ENCODE measurements at places on chromosomes 1 and 21. TPM values are rescaled to one million over a fixed set of nuclear protein-coding genes. Genes with fewer than 3 reads are reported as not detected.

- peak overlapping the region; percentile 60 for H3K27ac ChIP-seq
- peak overlapping the region; percentile 13 for H3K4me3 ChIP-seq
- H3K4me1 ChIP-seq: peaks cover 75% of the 10 kb centered on the region
- no peak for DNase-seq
These were observed 3.1 kb downstream of the COQ8A start for GRCh38 chr1:226943156-226943555.

Gene DNASE2B
- not detected for total RNA-seq

DNA sequence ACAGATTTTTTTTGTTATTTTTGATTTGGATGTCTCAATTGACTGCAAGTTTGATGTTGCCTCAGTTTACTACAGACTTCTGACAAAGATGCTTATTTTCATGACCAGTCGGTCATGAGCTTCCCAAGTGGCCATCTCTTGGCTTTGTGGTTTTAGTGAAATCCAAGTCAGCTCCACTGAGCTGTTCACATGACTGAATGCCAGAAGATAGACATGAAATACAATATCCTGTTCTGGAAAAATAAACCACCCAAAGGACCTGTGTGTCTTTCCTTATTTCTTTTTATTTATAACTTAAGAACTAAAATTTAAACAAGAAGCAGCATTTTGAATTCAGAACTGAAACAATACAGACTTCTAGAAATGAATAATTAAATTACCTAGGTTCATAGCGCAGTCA is 89.3 kb downstream of the HMCN1 start:
- H3K36me3 ChIP-seq: no peaks in the 10 kb centered on the region
- H3K4me3 ChIP-seq: no peak overlapping the region
- H3K4me1 ChIP-seq: peaks cover 20% of the 10 kb centered on the region
- H3K27me3 ChIP-seq: no peaks in the 10 kb centered on the region
- H3K27ac ChIP-seq: no peak overlapping the region

Gene RAB3B
- total RNA-seq: 0.42 TPM

GRCh38 chr21:43734131-43734927 is 15.4 kb downstream of the PDXK start:
- H3K27ac ChIP-seq: peak overlapping the region; percentile 57
- DNase-seq: no peak
- no peaks in the 10 kb centered on the region for H3K27me3 ChIP-seq
- H3K36me3 ChIP-seq: no peaks in the 10 kb centered on the region
- no peak overlapping the region for H3K4me3 ChIP-seq

GRCh38 chr1:208335371-208336136 is 91.4 kb upstream of the PLXNA2 start:
- H3K27me3 ChIP-seq: no peaks in the 10 kb centered on the region
- peaks cover 6% of the 10 kb centered on the region for H3K4me1 ChIP-seq
- no peak overlapping the region for H3K4me3 ChIP-seq
- no peaks in the 10 kb centered on the region for H3K36me3 ChIP-seq
- no peak overlapping the region for H3K27ac ChIP-seq

- H3K4me1 ChIP-seq: peaks cover 17% of the 10 kb centered on the region
- H3K36me3 ChIP-seq: no peaks in the 10 kb centered on the region
- H3K27ac ChIP-seq: no peak overlapping the region
- no peak for DNase-seq
These were observed 5.3 kb downstream of the DMBX1 start for GRCh38 chr1:46494910-46495309.

Gene TSACC
- not detected for total RNA-seq

Gene ITGB2
- total RNA-seq: 53.9 TPM

DNA sequence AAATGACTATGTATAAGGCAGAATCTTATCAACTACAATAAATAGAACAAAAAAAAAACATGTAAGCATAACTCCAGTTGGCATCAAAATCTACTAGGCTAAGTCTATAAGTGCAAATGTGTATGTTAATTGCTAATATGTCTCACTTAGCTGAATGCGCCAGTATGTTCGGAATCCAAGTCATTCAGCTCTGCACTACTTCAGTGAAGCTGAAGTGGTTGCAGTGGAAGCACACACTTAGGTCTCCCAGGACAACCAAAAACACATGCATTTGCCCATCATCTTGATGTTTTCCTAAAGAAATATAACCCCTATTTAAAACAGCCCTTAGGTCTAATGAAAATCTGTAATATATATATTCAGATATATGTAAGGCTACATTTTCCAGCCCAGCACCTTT is 41.0 kb upstream of the RGS2 start:
- H3K36me3 ChIP-seq: no peaks in the 10 kb centered on the region
- no peak for DNase-seq
- peaks cover 3% of the 10 kb centered on the region for H3K4me1 ChIP-seq
- H3K27me3 ChIP-seq: no peaks in the 10 kb centered on the region

Gene RXFP4
- total RNA-seq: not detected

DNA sequence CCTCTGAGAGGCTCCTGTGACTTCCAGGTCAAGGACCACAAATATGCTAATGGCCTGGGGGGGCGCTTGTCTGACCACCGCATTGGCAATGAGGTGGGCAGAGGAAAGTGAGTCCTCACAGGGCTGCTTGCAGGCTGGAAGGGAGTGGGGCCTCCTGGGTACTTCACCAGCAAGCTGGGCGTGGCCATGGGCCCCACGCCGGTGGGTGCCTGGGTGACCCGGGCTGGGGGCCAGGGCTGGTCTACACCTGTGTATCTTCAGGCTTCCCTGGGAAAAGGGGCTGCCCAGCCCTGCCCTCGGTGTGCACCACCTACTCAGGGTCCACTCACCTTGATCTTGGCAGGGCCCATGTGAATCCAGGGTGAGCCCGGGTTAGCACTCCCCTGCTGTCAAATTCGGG is 167.4 kb downstream of the PRDM16 start:
- no peak overlapping the region for H3K27ac ChIP-seq
- H3K27me3 ChIP-seq: peaks cover 13% of the 10 kb centered on the region
- no peak for DNase-seq

DNA sequence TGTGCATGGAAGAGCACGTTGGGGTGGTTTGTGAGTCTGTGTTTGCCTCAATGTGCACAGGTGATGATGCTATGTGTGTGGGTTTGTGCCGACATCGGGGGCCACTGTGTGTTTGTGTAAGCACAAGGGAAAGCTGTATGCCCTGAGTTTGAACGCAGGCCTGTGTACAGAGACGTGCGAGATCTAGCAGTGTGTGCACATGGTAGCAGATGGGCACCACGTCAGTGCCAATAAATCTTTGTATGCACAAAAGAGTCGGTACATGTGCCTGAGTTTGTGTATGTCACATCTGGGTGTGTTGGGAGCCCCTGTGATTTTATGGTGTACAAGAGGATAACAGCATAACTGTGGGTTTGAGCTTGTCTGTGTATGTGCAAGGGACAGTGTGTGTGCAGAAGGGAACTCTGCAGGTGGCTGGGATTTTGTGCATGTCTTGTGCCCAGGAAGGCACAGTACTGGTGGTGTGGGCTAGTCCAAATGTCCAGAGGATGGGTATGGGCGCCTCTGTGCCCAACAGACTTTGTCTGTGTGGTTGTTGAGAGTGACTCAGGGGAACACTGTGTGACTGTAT is 32.0 kb upstream of the WASF2 start:
- H3K27me3 ChIP-seq: no peaks in the 10 kb centered on the region
- peaks cover 93% of the 10 kb centered on the region for H3K4me1 ChIP-seq
- DNase-seq: no peak
- peak overlapping the region; percentile 22 for H3K4me3 ChIP-seq
- H3K27ac ChIP-seq: peak overlapping the region; percentile 92

DNA sequence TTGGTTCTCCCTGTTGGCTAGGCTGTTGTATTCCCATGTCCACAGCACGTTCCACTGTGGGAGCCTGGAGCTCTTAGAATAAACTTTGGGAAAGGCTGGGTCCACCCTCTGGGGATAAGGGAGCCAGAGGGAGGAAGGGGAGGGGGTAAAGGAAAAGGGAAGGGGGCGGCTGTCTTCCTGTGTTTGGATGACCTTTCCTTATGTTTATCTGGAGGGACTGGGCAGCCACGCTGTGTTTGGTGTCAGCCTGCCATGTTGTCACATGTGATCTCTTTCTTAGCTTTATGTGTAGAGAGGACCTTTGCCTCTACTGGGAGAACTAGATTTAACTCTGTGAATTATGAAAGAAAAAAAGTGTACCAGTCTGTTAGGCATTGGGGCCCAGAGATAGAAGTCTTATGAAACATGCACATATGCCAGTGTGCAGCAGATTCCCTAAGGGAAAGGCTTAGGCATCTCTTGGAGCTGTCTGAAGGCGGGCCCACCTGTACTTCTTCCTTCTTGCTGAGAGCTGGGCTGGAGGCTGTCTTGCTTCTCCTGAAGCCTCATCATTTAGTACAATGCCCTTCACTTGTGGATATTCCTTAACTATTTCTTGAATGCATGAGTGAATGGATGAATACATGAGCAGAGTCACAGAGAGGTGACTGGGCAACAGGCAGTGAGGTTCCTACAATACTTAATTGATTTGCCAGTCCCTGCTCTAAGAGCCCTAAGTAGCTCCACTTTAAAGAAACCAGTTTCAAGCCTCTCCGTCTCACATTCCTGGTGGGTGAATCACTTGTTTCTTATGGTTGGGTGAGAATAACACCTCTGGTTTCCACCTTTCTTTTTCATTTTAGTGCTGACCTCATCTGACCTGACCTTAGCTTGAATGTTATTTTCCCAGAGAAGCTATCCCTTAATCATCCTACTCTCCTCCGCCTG is 62.5 kb upstream of the ARHGAP29 start:
- H3K27me3 ChIP-seq: no peaks in the 10 kb centered on the region
- peaks cover 44% of the 10 kb centered on the region for H3K4me1 ChIP-seq
- peak; percentile 80 for DNase-seq

- H3K27ac ChIP-seq: no peak overlapping the region
- H3K27me3 ChIP-seq: no peaks in the 10 kb centered on the region
These were observed 583.8 kb downstream of the NPHP4 start for GRCh38 chr1:5408401-5408800.

DNA sequence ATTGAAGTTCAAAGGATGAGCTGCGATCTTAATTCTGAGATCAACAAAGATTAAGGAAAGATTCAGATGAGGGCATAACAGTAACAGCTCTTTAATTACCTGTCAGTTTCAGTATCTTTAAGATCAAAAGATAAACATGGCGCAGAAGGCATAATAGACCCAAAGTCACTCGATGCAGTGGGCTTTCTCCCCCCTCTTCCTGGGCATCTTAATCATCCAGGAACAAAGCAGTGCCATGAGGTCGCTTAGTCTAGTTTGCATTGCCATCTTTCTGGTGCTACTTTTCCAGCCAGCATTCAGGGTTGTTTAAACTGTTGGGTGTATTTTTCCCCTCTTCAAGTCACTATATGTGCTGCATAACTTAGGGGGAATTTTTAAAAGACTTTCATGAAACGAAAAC is 72.3 kb downstream of the HUNK start:
- DNase-seq: no peak
- no peak overlapping the region for H3K4me3 ChIP-seq
- H3K4me1 ChIP-seq: no peaks in the 10 kb centered on the region

DNA sequence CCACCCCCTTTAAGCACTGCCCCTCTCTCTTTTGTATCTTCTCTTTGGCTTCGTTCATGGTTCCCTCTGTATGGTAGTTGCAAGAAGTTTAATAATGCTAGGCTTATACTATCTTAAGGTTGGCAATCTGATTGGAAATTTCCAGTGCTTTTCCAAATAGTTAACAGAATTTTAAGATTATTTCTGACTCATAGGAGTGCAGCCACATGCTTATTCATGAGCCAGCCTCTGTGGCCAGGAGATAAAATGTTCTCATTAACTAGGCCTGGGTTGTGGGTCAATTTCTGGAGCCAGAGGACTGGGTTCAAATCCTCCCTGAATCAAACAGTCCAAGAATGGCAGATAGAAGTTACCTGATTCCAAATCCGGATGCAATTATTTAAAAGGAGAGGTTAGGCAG is 103.1 kb downstream of the ATP6V1G3 start:
- no peaks in the 10 kb centered on the region for H3K36me3 ChIP-seq
- no peak overlapping the region for H3K4me3 ChIP-seq
- H3K27ac ChIP-seq: no peak overlapping the region
- H3K4me1 ChIP-seq: no peaks in the 10 kb centered on the region

Gene OR4F16
- not detected for total RNA-seq

- H3K4me1 ChIP-seq: no peaks in the 10 kb centered on the region
- DNase-seq: no peak
- H3K4me3 ChIP-seq: no peak overlapping the region
These were observed 2.7 kb downstream of the PTPRC start for GRCh38 chr1:198641501-198641900.

GRCh38 chr1:55337801-55338447 is 122.8 kb upstream of the USP24 start:
- no peak overlapping the region for H3K4me3 ChIP-seq
- no peak overlapping the region for H3K27ac ChIP-seq

DNA sequence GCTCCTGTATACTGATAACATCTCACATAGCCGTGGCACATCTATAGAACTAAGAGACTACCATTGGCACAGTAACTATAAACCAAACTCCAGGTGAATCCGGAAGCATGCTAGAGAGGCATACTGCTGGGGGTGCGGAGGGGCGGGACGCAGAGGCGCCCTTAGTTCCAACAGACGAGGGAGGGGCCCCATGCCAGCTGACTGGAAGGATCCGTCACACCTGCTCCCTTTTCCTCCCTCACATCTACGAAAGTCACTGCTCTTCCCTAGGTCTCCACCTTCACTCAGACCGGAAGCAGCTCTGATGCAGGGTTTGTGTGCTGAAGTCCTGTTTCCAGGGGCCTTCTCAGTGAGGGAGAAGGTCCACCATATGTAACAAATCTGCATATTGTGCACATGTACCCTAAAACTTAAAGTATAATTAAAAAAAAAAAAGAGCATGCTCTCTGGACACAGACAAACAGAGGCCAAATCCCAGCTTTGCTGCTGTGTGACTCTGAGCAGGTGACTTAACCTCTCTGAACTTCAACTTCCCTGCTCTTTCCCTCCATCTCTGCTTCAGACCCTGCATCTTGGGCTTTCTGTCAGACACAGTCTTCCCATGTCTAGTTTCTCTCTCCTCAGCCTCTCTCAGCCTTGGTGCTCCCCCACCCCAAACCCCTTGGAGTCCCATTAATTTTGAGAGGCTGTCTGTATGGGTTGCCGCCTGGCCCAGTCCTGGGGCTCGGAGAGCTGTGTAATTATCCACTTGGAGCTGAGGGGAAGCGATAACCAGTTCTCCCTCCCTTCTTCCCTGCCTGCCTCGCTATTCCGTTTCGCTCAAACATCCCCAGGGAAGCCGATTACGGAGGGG is 7.8 kb upstream of the GJB5 start:
- no peak overlapping the region for H3K4me3 ChIP-seq
- H3K4me1 ChIP-seq: no peaks in the 10 kb centered on the region
- DNase-seq: no peak
- H3K36me3 ChIP-seq: no peaks in the 10 kb centered on the region

DNA sequence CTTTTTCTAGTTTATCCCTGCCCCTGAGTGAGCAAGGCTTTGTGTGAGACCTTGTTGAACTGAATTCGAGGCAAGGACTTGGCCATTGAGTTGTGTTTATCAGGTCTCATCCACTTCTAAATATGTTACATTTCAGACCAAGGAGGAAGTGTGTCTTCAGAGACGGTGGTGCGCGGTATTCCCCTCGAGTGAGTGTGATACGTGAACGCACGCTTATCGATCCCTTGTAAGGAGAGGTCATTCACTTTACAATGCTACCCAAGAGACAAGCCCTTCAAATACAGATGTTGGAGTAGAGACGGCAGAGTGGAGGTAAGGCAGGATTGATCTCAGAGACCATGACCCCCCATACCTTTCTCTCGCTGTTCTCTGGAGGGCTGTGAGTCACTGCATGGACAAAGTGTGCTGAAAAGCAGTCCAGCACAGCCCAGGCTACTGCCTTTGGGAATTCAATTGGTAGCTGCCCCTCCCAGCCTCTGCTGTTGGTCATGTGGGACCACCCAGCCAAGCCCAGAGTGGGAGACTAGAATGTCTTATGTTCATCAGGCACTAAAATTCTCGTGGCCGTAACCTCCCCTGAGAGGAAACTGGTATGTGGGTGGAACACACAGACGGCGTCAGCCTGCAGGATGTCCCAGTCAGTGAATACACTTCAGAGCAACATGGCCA is 16.3 kb upstream of the MTARC1 start:
- H3K4me3 ChIP-seq: no peak overlapping the region
- no peak for DNase-seq
- peaks cover 26% of the 10 kb centered on the region for H3K4me1 ChIP-seq
- H3K27me3 ChIP-seq: no peaks in the 10 kb centered on the region

Gene KRTAP11-1
- not detected for total RNA-seq
